ENCODE measurements at places on chromosomes 4 and X. TPM values are rescaled to one million over a fixed set of nuclear protein-coding genes. Genes with fewer than 3 reads are reported as not detected.

DNA sequence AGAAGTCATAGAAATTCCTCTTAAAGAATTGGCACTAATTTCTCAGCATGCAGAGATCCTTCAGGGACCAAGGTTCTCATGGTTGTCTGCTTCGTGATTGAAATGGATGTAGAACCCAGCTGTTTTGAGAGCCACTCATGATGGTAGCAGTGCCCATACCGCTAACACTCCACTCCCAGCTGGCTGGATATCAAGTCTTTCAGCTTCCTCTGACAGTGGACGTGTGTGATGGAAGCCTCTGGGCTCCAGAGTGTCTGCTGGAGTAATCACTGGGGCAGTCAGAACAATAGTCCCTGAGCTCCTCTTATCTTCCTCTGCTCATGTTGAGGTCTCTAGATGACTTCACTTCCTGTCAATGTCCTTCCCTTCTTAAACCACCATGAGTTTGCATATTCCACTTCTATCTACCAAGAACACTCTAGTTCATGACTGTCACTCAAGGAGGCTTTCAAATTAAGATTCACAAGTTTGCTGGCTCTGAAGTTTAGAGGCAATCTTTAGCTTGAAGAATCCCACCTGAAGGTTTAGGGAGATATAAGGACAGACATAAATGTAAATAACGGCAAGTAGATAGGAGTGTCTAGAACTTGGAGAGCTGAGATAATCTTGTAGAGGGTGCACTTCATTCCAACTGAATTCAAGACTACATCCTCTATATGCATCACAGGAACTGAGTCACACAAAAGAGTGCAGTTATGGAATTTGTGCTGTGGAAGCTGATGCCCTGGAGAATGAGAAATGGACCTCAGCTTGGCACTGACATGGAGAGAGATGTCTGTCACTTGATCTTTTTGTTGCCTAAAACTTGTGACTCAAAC, 64.5 kb upstream of the WDR1 start:
- peaks cover 34% of the 10 kb centered on the region for H3K4me1 ChIP-seq
- no peaks in the 10 kb centered on the region for H3K36me3 ChIP-seq
- no peaks in the 10 kb centered on the region for H3K27me3 ChIP-seq
- no peak overlapping the region for H3K4me3 ChIP-seq

- no peaks in the 10 kb centered on the region for H3K27me3 ChIP-seq
- no peaks in the 10 kb centered on the region for H3K36me3 ChIP-seq
- H3K4me1 ChIP-seq = peaks cover 2% of the 10 kb centered on the region
- no peak overlapping the region for H3K27ac ChIP-seq
These were observed 2.8 kb upstream of the TLR8 start for GRCh38 chrX:12903646-12904045.

- H3K4me1 ChIP-seq = peaks cover 7% of the 10 kb centered on the region
- H3K27ac ChIP-seq = no peak overlapping the region
- peaks cover 4% of the 10 kb centered on the region for H3K27me3 ChIP-seq
- no peaks in the 10 kb centered on the region for H3K36me3 ChIP-seq
- DNase-seq = no peak
These were observed 6.7 kb upstream of the DCTD start for GRCh38 chr4:182923796-182924340.

DNA sequence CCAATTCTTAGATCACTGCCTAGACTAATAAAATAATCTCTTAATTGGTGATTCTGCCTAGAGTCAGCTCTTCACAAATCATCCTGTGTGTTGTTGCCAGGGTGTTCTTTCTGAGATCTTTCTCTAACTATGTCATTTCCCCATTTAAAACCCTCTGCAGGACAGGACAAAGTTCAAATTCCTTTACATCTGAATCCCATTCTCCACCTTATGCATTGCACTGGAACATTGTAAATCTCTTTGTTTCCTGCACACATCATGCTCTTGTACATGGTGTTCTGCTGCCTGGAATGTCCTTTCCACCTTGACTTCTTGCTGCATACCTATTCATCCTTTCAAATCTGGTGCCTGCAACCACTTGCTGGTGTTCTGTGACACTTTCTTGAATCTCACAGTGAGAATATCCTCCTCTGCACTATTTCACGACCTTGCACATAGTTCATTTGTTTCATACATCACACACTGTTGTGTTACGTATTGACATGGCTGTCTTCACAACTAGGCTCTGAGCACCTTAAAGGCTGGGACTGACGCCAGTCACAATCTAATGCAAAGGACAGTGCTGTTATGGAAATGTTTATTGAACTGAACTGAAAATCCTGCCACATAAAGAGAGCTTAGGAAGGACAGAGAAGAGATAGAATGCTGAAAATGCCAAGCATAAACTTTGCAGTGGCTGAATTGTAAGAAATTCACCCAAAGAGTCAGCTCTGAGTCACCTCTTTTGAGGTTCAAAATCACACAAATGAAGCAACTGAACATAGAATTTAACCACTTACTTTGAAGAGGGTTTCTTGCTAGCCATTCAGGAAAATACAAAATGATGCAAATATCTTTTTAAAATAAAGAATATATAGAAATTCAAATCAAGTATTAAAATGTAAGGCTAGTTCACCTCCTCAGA, 26.4 kb upstream of the SMIM14 start:
- no peaks in the 10 kb centered on the region for H3K36me3 ChIP-seq
- H3K27ac ChIP-seq = no peak overlapping the region
- no peak for DNase-seq
- H3K4me1 ChIP-seq = no peaks in the 10 kb centered on the region

DNA sequence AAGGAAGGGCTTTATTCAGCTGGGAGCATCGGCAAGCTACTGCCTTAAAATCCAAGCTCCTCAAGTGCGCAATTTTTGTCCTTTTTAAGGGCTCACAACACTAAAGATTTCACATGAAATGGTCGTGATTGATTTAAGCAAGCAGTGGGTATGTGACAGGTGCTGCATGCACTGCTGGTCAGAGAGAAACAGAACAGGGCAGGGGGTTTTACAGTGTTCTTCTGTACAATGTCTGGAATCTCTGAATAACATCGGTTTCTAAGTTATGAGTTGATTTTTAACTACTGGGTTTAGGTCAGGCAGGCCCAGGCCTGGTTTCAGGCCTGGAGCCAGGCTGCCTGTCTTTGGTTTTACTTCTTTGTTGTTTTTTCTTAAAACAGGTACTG, 6.0 kb downstream of the UGT2B17 start:
- no peaks in the 10 kb centered on the region for H3K27me3 ChIP-seq
- no peak overlapping the region for H3K4me3 ChIP-seq
- DNase-seq = no peak
- H3K4me1 ChIP-seq = no peaks in the 10 kb centered on the region
- H3K36me3 ChIP-seq = no peaks in the 10 kb centered on the region
- no peak overlapping the region for H3K27ac ChIP-seq

DNA sequence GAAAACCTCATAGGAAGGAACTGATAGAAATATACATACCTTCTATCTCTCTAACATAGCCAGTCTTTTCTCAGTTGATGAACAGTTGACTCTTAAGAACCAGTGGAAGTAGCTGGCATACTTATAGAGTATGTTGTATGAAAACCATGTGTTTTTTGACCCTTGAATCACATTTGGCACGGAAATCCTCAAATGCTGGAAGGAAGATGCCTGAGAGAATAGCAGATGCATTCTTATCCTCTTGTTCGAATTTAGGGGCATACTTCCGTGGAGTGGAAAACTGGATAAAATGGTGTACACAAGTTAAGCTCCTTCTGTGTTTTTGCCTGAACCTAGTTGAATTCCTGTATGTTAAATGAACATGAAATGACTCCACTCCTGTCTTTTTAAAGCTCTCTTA, 145.5 kb downstream of the PCDH7 start:
- no peak for DNase-seq
- H3K27me3 ChIP-seq = no peaks in the 10 kb centered on the region
- H3K36me3 ChIP-seq = no peaks in the 10 kb centered on the region
- no peak overlapping the region for H3K27ac ChIP-seq
- no peak overlapping the region for H3K4me3 ChIP-seq

DNA sequence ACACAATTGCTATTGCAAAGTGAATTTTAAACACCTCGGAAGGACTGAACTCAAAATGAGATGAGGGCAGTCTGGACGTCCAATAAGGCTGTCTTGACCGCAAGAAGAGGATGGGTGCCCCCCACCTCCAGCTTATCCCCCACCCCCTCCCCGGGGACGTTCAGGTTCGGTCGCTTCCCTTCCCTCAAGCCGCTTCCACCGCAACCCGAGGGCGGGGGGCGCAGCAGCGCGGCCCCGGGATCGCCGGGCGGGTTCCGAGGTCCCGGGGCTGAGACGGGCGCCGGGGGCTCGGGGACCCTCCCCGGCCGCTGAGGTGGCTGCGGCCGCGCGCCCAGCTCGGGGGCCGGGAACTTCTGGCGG, 480 bp downstream of the USP46 start:
- peak overlapping the region; percentile 73 for H3K4me3 ChIP-seq
- H3K27ac ChIP-seq = no peak overlapping the region
- H3K27me3 ChIP-seq = peaks cover 2% of the 10 kb centered on the region
- no peak for DNase-seq
- H3K36me3 ChIP-seq = peaks cover 18% of the 10 kb centered on the region

- no peak for DNase-seq
- H3K4me1 ChIP-seq = peaks cover 32% of the 10 kb centered on the region
- H3K4me3 ChIP-seq = peak overlapping the region; percentile 75
- H3K27ac ChIP-seq = peak overlapping the region; percentile 69
- H3K36me3 ChIP-seq = peaks cover 23% of the 10 kb centered on the region
These were observed 664 bp downstream of the MED12 start for GRCh38 chrX:71118985-71119535.

DNA sequence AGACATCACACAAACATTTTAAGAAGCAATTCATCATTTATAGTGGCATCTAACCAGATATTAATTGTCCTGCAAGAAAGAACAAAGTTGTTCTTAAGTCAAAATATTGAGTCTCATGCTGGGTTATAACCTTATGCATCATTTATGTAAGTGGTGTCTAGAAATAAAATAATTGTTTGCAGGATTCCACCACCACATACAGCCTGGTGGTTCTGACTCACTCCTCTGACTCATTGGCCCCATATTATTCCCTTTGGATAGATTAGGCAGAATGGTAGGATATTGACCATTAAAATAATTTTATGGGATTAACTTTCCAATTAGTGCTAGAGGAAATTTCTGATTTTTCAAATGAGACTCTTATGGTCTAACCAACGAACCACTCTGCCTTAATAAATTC, 384.5 kb downstream of the GRXCR1 start:
- H3K27ac ChIP-seq = no peak overlapping the region
- H3K27me3 ChIP-seq = no peaks in the 10 kb centered on the region
- H3K36me3 ChIP-seq = no peaks in the 10 kb centered on the region

DNA sequence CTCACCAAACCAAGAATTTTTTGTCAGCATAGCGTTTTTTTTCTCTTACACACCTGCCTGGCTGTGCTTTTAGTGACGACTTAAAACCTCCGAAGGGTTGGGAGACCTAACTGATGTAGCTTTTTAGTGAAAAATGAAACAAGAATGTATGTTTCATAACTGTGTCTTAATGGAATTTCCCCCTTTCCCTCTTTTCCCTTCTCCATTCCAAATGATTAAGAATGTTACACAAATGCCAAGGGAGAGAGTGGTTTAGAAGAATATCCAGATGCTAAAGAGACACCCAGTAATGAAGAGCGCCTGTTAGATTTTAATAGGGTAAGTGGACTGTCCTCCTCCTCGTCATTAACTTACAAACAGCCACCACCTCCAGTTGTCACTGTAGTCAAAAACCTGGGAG, 33.2 kb upstream of the TBC1D14 start:
- no peaks in the 10 kb centered on the region for H3K27me3 ChIP-seq
- peaks cover 31% of the 10 kb centered on the region for H3K36me3 ChIP-seq
- no peak overlapping the region for H3K27ac ChIP-seq
- DNase-seq = no peak
- H3K4me1 ChIP-seq = no peaks in the 10 kb centered on the region

DNA sequence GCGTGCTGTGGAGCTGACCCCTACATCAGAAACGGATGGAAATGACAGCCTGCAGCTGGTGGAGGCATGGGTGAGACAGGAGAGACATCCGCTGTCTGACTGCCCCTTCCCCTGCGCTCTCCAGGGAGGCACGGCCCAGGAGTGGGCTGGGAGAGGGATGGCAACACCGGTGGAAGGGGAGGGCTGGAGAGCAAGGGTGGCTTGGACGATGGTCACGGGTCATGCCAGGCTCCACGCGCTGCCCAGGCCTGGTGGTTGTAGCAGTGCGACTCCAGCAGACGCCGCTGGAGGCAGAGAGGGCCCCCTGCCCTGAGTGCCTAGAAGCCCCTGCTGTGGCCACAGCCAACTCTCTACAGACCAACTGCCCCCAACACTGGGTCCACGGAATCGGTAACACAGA, 47.9 kb downstream of the GAK start:
- H3K4me1 ChIP-seq = peaks cover 14% of the 10 kb centered on the region
- no peak overlapping the region for H3K27ac ChIP-seq
- DNase-seq = no peak
- H3K36me3 ChIP-seq = peaks cover 26% of the 10 kb centered on the region
- no peak overlapping the region for H3K4me3 ChIP-seq

The SSX2 gene
- total RNA-seq = not detected

The GABRG1 gene
- total RNA-seq = not detected

The SLC6A14 gene
- total RNA-seq = not detected

Measured in activated CD4-positive, alpha-beta memory T cell treated with anti-CD3 and anti-CD28 coated beads for 36 hours (primary cell).